Activated CD4-positive, alpha-beta T cell treated with anti-CD3 and anti-CD28 coated beads, Interleukin-2, amount 10 ng/mL, durations not matched to agents 24 days and 14 days (primary cell): ENCODE measurements at places on chromosomes 2 and 18. TPM values are rescaled to one million over a fixed set of nuclear protein-coding genes. Genes with fewer than 3 reads are reported as not detected.

CFAP65 gene
- total RNA-seq: not detected in 2 replicates

TMEM87B gene
- total RNA-seq: 13.9 and 15.8 TPM in 2 replicates

ANKRD30B gene
- total RNA-seq: not detected in 2 replicates

RBM43 gene
- 2.5 and 3.4 TPM in 2 replicates for total RNA-seq

CENPA gene
- 21.8 and 23.6 TPM in 2 replicates for total RNA-seq

CCDC68 gene
- not detected in 2 replicates for total RNA-seq

PAX8 gene
- total RNA-seq: 0.45 and 0.77 TPM in 2 replicates

MPP4 gene
- total RNA-seq: not detected in 2 replicates

STAT4 gene
- 47.9 and 50.8 TPM in 2 replicates for total RNA-seq

TAF1B gene
- 21.9 and 22.7 TPM in 2 replicates for total RNA-seq

STON1 gene
- 0.93 and 1.3 TPM in 2 replicates for total RNA-seq

ADGRF3 gene
- 3.4 and 3.5 TPM in 2 replicates for total RNA-seq

ABCG5 gene
- total RNA-seq: not detected in 2 replicates

TRABD2A gene
- total RNA-seq: 56.3 and 59.6 TPM in 2 replicates

CYP27A1 gene
- 0.09 TPM in 1 of 2 replicates, not detected in the other for total RNA-seq

NPAS2 gene
- total RNA-seq: 9.1 and 10.1 TPM in 2 replicates

ACVR2A gene
- total RNA-seq: 2.0 and 2.5 TPM in 2 replicates

TUBA3D gene
- total RNA-seq: not detected in 2 replicates
